ENCODE measurements at places on chromosomes 6 and 20.

GRCh38 chr6:160027076-160027475, 58.2 kb downstream of the IGF2R start:
- DNase-seq, result no peak

- no peak for DNase-seq
Observed at GRCh38 chr6:10962673-10963072, 75.8 kb downstream of the SYCP2L start.

GRCh38 chr20:25089096-25089495, 7.2 kb upstream of the VSX1 start:
- DNase-seq, result no peak

DNA sequence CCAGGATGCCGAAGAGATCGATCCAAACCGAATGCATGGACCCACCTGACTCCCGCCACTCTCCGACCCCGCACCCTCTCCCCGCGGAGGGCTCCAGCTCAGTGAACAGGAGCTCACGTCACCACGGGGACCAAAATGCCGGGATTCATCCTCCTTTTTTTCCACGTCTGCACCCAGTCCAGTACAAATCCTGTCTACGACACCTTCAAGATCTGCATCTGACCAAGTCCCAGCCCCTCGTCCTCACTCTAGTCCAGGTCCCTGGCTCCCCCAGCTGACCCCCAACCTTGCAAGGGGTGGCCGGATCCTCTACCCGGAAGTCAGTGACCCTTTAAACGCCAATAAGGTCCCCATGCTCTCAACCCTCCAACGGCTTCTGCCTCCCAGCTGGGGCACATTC, 92.8 kb upstream of the QKI start:
- no peak for DNase-seq

DNA sequence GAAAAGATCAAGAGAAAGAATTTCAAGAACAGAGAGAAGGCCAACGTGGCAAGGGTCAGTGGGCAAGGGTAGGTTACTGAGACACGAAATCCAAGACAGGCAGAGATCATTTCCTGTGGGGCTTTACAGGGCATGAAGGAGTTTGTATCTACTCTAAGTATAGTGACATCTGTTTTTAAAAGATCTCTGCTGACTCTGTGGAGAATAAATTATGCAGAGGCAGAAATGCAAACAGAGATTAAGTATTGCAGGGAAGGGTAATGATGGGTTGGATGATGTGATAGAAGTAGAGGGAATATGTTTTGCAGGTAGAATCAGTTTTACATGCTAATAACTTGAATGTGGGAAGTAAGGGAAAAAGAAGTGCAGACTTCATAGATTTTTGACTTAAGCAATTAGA, 243.5 kb downstream of the FRK start:
- no peak for DNase-seq

- no peak for DNase-seq
Observed at GRCh38 chr20:4195499-4195898, 180.1 kb upstream of the RNF24 start.

GRCh38 chr20:2879146-2879545, 5.9 kb downstream of the PTPRA start:
- no peak for DNase-seq

DNA sequence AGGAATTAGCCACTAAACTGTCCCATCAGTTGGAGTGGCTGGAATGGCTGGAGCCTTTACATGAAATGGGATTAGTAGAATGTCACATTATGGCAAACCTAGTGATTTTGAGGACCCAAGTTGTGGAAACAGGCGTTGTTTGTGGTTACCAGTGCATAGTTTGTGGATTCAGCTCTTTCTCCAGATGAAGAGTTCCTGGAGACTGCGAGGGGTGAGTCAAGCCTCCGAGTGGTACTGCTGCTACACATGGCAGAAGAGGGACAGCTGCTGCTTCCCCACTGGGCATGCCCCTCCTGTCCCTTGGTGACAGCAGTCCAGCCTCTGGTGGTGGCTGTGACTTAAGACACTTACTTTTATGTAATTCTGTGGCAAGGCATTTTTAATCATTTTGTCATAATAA, 94.2 kb upstream of the SCP2D1 start:
- DNase-seq, result no peak

DNA sequence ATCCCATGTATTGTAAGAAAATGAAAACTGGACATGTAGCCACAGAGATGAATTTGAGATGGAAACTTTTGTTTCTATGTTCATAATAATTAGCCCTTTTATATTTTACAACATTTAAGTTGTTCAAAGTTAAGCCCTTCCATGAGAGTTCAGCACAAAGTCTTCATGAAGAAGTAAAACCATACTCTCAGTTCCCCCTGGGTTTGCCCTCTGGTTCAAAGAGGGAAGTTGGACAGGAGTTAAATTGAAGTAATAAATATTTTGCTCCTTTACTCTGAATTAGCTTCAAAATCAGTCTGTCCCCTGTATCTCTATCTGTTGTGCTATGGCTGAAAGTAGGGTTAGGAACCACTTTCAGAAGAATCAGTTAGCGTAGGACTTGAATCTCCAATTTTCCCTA, 31.1 kb downstream of the PHACTR2 start:
- no peak for DNase-seq

- DNase-seq, result no peak
Observed at GRCh38 chr6:151137542-151137941, 102.2 kb upstream of the AKAP12 start.

DNA sequence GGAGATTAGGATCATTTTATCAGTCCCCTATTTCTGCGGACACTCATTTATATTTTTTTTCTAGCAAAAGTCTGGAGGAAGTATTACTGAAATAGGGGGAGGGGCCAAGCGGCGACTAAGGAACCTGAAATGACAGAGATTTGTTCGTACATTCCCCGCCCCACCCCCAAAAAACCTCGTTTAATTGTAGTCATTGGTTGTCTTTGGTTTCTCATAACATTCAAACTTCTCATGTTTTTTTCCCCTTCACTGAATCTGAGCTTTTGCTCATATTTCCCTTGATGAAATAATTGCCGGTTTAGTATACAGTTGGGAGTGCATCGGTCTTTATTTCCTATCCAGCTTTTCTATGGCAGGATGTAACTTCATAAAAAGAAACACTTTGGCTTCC, 768 bp upstream of the FYN start:
- DNase-seq, result no peak

GRCh38 chr6:38131527-38131965, 312.0 kb downstream of the ZFAND3 start:
- no peak for DNase-seq

DNA sequence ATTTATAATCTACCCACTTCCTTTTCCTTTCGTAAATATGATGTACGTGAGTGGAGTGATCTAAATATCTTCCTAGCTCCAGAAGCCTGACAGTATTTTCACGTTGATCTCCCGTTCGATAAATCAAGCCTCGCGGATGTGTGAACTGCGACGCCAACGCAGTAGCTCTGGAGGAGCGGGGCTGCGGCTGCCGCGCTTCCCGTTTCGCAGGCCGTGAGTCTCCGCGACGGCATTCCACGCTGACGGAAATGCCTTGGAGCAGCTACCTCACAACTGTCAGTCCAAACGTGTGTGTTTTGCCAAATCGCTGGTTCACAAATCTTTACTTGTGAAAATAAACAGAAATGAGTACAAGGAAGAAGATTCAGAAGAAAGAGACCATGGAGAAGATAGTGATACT, 41.2 kb downstream of the BTBD3 start:
- DNase-seq, result no peak

DNA sequence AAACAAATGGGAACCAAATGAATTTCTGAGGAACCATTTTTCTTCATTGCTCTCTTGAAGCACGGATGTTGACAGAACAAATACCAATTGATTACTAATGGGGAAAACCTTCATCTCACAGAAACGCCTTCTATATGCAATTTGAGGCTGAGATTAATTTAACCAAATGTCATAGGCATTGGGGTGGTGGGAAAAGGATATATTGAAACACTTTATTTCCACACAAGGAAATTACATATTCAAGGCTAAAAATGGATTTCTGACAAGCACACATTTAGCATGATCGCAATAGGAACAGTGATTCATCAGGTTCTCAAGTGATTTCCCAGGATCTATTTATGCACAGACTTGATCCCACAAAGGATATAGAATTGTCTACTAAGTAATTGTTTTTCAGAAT, 88.9 kb downstream of the COL12A1 start:
- DNase-seq, result no peak

DNA sequence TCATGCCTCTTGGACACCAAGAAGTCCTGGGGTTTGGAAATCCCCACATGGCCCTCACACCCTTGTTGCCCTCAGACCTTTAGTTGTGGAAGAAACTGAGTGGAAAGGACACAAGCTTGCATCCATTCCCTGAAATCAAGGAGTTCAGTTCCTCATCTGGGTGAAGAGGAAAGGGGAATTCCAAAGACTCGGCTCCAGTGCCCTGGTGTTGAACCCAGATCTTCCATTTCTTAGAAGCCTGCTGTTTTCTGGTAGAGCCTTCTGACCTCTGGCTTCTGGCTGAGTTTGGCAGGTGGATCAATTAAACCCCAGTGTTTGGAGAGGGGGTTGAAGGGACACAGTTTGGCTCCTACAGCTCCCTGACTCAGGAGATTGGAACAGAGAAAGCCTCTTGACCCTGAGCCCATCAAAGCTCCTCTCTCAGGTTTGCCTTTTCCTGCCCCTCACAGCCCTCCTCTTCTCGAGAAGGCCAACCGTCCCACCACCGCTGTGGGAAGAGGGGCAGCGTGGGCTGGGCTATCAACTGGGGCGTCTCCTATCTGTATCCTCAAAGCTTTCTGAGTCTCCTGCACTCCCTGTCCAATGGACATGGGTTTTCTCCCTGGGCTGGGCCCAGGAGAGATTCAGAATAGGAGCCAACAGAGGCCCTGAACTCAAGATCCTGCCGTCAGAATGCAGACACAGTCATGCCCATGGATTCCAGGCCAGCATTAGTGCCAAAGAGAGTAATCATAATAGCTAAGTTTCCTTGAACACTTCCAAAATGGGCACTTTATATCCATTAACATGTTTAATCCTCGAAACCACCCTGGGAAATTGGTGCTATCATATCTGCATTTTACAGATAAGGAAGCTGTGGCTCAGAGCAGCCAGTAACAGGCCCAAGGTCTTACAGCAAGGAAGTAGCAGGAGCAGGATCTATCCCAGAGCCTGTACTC, 146.2 kb downstream of the VEGFA start:
- no peak for DNase-seq

DNA sequence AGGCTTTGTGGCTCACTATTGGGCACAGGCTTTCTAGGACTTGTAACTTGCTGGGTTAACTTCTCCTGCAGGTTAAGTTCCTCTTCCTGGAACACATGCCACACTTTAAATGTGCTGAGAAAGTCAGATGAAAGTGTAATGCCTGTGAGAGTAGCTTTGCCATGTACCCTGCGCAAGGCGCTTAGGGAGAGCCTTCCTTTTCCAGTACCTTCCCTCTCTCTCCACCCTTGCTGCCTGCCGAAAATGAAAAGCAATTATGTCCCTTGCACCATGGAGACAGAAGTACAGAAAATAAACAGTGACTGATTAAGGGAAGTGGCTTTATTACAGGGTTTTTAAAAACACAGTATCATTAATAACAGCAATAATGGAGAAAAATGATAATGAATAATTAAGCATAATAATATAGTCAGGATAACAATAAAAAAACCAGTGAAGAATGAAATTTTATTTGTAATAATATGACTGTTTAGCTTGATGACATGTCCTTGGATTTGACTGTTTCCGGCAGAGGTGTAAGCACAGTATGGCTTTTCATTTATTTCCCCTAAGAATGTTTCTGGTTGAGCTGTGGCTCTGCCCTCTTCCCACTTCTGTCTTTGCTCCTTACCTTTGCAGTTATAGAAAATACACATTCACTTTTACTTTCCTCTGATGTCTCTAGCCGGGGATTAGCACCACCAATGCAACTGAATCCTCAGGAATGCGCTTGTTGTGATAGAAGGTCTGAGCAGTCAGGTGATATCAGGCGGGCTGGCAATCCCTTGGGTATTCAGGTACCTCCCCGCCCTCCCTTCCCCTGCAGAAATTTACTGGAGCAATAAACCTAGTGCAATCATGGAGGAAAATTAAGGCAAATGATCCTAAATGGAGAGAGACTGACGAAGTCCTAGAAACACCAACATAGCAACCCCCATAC, 472.3 kb upstream of the CITED2 start:
- no peak for DNase-seq

DNA sequence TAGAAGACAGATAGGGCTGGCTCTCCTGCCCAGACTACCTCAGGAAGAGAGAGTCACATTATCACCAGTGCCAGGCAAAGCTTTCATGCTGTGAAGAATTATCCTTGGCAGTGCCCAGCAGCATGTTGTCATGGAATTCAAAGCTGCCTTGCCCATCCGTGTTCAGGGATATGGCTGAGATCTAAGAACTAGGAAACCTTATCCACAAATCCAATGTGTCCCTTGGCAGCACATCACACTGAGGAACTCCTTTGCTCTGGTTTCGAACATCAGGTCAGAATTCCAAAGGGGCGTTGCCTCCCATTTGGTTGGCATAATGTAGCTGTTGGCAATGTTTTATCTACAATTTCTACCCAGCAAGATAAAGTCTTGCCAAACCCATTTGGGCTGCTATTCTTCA, 52.7 kb downstream of the ADGRF1 start:
- DNase-seq, result no peak
